ENCODE measurements at places on chromosomes 3 and 15.

- DNase-seq, result no peak
These were observed 940 bp upstream of the ACY1 start for GRCh38 chr3:51982352-51982837.

GRCh38 chr3:62954580-62954979 lies 79.4 kb upstream of the CADPS start:
- no peak for DNase-seq

GRCh38 chr15:45734260-45734711 lies 99.5 kb downstream of the SQOR start:
- no peak for DNase-seq

GRCh38 chr3:20503394-20504082 lies 317.5 kb upstream of the SGO1 start:
- no peak for DNase-seq

GRCh38 chr3:39791603-39792002 lies 17.8 kb upstream of the MYRIP start:
- DNase-seq, result no peak

DNA sequence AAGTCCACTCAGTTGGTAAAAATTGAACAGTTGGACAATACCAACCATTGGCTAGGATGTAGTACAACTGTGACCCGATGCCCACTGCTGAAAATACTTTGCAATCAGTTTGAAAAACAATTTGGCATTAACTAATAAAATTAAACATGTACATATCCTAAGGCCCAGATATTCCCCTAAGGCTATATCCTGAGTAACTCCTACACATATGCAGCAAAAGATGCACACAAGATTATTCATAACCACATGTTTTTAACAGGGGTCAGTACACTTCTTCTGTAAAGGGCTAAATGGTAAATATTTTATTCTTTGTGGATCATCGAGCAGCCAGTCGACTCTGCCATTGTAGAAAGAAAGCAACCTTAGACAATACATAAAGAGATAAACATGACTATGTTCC lies 116.3 kb downstream of the MEX3B start:
- DNase-seq, result no peak

DNA sequence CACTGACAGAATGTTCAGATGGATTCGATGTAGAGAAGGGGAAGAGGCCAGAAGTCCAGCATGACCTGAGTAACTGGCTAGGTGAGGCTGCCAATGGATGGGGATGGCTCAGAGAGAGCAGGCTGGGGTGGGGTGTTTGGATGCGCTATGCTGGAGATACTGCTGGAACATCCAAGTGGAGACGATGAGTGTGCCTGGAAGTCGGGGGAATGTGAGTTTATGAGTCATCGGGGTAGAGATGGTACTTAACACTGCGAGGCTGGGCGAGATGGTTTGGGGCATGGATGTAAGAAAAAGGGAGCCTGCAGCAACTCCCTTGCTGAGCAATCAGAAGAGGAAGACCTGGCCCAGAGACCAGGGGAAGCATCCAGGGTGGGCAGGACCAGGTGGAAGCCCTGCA lies 180.7 kb downstream of the SLCO3A1 start:
- no peak for DNase-seq

DNA sequence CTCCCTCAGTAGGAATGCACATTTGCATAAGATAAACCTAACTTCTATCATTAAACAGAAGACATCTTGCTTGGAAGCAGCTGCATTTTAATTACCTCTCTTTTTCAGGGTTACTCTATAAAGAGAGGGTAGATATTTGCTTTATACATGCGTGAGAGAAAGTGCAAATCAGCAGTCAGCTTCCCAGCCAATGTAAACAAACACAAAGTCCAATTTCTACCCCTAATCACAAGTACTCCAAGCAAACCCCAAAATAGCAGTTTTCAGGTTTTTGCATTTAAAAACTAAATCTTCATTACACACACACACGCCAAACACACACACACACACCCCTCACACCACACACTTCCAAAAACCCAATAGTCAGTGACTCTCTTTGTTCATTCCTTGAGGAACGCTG lies 303.9 kb upstream of the ALCAM start:
- DNase-seq, result no peak

DNA sequence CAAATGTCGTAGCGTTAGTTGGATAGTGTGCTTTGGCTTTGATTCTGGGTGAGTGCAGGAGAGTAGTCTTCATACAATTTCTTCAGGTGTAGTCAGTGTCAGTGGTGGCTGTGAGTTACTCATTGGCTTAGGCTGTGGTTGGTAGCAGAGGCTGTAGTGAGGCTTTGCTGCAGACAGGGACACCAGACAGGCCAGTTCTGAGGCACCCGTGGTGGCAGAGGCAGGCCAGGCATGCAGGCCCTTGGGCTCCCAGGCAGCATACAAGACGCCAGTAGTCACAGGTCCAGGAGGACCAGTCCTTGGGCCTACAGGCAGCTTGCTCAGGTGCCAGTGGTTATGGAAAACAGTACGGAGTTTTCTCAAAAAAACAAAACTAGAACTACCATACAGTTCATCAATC lies 61.3 kb downstream of the DMXL2 start:
- DNase-seq, result no peak

DNA sequence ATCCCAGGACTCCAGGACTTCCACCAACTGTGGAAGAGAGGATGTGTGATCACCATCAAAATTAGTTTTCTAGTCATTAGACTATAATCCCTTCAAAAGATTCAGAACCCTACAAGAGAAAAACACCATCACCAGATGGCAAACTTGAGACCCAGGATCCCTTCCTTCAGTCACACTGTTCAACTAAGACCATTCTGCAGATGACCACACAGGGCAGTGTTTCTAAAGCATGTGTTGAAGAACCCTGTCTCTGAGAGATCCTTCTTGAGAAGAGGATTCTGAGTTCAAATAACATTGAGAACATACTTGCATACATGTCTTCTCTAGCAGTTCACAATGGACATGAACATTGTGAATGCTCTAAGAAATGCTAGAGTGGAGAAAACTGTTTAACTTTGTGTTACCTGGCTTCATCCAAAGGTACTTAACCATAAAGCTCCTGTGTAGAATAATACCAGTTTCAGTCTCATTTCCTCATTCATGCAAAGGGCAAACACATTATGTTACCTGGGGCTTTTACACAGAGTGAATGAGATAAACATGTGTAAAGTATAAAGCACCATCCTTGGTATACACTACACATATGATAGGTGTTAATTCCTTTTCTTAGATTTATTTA lies 2.4 kb upstream of the ADGRG7 start:
- no peak for DNase-seq

DNA sequence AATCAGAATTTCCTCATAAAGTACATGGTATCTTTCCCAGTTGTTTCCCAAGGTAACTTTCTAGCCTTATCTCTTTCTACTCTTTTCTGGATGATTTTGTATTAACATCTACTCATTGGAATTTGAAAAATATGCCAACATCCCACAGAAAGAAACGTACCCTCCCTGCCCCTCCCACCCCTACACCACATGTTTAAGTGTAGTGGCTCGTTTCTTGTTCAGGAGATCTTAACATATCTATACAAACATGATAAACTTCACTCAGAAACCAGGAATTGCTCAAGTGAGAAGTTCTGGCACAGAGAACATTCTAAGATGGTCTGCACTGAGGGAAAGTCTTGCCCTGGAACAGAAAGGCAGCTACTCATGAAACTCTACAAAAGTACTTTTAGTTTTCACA lies 404.7 kb downstream of the SOX2 start:
- no peak for DNase-seq

DNA sequence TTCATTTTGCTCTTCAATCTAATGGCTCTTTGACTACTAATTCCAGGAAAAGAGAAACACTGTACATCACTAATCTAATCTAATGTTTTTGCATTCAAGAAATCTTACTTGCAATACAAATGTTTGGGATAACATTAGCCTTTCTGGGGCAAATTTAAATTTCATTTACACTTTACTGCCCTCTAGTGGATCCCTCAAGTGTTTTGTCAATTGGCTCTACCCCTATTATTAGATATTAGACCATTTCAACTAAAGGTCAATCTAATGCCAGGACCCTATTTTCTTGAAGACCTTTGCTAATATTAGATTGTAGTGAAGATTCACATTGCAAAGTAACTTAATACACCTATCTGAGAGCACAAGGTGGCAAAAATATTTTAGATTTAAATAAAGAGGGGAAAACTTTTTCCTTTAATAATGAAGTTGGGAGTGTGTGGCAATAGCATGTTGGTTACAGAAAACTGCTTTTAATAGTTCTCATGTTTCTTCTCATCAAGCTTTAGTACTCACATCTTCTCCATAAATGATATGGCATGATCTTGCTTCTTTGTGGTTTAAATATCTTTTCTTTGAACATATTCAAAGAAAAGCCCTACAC lies 5.0 kb downstream of the C2CD4A start:
- DNase-seq, result no peak

DNA sequence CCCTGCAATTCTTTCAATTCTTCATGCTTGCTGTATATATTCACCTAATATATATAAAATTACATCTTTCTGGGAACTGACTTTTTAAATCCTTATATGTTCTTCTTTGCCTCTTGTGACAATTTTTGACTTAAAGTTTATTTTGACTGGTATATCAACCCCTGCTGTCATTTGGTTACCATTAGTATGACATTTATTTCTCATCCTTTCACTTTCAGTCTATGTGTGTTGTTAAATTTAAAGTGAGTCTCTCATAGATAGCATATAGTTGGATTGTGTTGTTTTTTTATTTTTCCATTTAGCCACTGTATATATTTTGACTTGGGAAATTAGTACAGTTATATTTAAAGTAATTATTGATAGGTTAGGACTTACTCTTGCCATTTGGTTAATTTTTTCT lies 194.9 kb downstream of the DPH6 start:
- DNase-seq, result no peak

DNA sequence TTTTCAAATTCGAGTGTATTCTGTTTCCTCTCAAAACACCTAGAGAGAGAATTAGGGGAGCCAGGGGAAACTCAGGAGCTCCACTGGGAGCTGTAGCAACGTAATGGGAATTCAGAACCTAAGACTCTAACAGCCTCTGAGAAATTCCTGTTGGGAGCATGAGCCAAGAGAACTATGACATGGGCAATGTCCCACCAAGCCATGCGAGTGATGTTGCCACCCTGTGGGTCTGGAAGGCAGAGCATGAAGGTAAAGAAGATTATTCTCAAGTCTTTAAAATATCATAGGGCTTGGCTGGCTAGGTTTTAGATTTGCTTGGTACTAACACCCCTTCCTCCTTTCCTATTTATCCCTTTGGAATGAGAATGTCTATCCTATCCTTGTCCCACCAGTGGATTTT lies 392.6 kb upstream of the ADAMTS9 start:
- no peak for DNase-seq

DNA sequence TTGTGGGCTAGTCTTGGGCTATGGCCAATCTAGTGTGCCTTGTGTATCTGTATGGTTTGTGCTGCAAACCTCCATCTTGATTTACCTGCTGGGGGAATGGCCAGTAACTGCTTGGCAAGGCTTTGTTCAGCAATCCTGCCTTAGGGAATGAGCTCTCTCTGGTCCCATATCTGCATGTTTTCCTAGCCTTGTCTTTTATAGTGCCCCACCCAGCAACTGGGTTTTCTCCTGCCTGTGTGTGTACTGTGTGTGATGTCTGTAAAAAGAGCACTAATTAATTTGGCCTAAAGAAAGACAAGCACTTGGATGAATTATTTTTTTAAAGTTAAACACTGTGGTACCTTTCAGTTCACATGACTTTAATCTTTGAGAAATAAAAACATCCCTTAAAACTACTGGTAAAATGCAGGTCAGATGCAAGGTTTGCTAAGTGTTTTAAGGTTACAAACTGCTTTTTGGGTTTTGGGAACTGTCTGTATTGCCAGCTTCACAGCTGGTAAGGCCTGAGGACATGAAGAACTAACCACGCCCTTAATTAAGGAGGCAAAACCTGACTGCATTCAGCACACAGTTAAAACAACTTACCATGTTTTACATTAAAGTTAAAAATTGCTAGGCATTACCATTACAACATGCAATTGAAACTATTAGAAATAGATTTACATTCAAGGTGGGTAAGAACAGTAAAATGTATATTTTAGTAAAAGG lies 1169.2 kb downstream of the OTOL1 start:
- no peak for DNase-seq

DNA sequence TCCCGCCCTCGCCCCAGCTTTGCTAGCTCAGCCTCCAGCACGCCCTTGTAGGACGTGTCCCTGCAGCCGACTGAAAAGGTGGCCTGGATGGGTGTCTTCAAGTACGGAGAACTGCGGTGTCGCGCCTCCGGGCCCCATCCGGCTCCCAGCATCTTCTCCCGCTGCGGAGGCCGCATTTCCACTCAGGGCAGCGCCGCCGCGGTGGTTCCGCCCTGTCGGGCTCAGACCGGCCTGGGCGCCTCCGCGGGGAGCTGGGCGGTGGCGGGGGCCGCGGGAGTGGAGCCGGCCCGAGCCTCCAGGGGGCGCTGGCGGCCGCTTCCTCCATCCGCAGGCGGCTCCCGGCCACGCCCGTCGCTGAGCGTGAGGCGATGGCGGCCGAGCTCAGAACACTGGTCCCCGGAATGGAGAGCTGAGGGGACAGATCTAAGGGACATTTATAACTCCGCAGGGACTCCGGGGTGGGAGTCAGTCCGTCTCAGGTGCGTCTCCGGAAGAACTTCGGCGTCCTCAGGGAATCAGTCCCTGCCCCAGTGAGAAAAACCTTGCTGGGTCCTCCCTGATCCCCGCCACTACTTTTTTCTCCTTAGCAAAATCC lies 13.6 kb upstream of the SMCO1 start:
- no peak for DNase-seq

GRCh38 chr3:153069598-153070510 lies 92.2 kb upstream of the RAP2B start:
- DNase-seq, result no peak

GRCh38 chr3:146838221-146838620 lies 233.1 kb upstream of the PLSCR5 start:
- DNase-seq, result no peak

- no peak for DNase-seq
These were observed 1.3 kb downstream of the ADAM10 start for GRCh38 chr15:58748040-58748851.

GRCh38 chr3:182300266-182300665 lies 493.0 kb upstream of the ATP11B start:
- no peak for DNase-seq

DNA sequence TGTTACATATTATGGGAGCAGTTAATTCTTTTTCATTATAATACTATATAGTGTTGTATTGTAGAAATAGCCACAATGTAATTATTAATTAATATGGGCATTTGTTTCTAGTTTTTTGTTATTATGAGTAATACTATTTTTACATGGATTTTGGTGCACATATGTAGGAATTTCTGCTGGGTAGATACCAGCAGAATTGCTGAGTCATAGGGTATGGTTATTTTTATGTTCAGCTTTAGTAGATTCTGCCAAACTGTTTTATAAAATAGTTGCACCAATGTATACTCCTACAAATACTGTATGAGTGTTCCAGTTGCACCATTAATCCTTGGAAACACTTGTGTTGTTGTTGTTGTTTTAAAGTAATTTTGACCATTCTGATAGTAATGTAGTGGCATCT lies 91.5 kb downstream of the SH3GL3 start:
- no peak for DNase-seq

DNA sequence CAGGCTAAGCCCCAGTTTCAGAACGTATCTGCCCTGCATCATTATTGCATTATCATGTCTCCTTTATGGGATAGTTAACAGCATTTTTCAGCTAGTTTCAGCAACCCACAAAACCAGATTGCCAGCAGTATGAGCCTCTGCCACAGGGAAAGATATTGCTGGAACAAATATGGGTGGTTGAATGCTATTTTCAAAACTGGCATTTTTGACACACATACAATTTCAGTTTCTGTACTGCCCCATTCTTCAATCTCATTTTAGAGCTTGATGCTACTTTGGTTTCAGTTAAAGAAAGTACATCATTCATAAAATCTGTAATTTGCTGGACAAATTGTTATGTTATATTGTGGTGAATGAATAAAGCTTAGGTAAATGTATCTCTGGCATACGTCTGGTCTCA lies 1037.5 kb downstream of the NAALADL2 start:
- no peak for DNase-seq

- no peak for DNase-seq
These were observed 77.2 kb upstream of the TRPM1 start for GRCh38 chr15:31178705-31179104.

Measured in SIG-M5 (cell line).